Stimulated activated CD4-positive, alpha-beta T cell treated with anti-CD3 and anti-CD28 coated beads, Interleukin-4, amount 100 ng/mL, for 48 hours (primary cell): ENCODE measurements at places on chromosomes 12 and 14.

DNA sequence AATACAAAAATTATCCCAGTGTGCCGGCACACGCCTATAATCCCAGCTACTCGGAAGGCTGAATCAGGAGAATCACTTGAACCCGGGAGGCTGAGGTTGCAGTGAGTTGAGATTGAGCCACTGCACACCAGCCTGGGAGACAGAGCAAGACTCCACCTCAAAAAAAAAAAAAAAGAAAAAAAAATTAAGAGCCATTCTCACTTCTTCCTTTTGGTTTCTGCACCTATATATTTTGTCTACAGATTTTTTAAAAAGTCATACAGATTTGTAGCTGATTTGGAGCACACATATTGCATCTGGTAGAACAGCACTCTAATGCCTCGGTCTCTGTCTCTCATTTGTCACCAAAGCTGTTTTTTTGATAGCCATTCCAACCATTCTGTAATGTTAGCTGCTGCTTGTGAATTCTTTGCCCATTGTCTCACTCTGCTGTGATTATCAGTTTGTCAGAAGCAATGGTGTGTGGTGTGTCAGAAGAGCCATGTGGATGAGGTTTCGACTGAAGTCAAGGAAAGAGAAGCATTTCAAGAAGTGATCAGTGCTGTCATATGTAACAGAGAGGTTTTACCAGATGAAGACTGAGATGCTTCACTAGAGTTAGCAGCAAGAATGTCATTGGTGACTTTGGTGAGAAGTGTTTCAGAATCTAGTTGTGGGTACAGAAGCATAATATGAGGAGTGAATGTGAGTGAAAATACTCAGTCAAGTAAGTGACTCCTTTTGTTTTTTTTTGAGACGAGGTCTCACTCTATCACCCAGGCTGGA is 8.7 kb upstream of the KTN1 start:
- DNase-seq = no peak

DNA sequence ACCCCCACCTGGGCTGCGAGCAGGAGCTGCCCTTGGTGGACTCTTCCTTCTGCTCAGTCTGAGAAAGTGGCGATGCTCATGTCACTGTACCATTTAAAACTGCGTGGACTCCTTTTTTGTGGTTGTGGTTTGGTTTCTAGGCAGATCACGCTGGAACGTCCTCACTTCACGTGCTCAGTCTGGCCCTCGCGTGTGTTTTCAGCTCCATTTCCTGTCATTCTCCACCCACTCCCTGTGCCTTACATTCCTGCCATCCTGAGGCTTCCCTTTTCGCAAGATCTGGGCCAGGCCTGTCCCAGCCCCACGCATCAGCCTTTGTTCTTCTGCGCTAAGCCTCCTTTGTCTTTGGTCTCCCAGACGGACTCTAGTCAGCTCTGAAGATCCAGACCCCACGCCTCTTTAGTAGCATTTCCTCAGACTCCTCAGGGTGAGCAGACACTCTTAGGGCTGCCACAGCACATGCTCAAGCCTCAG is 105.4 kb downstream of the FBXL14 start:
- no peak for DNase-seq

DNA sequence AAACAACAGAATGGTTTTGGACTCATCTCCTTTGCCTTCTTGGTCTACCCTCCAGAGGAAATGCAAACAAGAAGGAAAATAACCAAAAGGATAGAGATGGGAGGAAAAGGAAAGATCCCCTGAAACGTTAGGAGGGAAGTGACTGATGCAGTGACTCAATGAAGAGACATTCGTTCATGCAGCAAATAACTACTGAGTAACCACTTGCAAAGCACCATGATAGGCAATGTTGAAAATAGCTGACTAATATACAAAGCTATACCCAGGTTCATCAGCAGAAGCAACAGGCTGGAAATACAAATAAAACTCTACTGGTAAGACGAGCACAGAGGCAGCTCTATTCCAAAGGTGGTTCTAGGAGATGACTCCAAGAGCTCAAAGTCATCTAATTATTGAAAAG is 41.8 kb downstream of the R3HDM2 start:
- DNase-seq = no peak

- DNase-seq = no peak
These were observed 10.3 kb upstream of the RNASE12 start for GRCh38 chr14:20601522-20601921.
